ENCODE measurements at places on chromosomes 12 and 14.

GRCh38 chr14:103994535-103995184 lies 52.3 kb upstream of the RD3L start:
- no peak for DNase-seq

- DNase-seq = no peak
Observed at GRCh38 chr12:122111089-122111641, 32.6 kb downstream of the MLXIP start.

DNA sequence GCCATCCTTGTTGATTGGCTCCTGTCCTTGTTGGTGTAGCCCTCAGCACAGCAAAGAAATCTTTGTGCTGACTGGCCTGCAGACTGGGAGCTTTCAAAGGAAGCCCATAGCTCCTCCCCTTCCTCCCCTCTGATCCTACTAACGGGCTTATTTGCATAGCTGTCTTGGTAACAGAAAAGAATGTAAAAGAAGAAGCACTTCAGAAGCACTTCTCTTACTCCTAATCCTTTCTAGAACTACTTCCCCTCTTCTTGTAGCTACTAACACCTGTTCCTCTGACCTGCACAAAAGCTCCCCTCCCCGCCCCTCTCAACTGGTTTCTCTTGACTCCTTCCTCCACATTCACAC lies 14.3 kb upstream of the RIC8B start:
- DNase-seq = peak; percentile 69

- DNase-seq = no peak
Observed at GRCh38 chr12:22374508-22374907, 40.0 kb upstream of the ST8SIA1 start.
